ENCODE measurements at places on chromosomes 13 and 19.

DNA sequence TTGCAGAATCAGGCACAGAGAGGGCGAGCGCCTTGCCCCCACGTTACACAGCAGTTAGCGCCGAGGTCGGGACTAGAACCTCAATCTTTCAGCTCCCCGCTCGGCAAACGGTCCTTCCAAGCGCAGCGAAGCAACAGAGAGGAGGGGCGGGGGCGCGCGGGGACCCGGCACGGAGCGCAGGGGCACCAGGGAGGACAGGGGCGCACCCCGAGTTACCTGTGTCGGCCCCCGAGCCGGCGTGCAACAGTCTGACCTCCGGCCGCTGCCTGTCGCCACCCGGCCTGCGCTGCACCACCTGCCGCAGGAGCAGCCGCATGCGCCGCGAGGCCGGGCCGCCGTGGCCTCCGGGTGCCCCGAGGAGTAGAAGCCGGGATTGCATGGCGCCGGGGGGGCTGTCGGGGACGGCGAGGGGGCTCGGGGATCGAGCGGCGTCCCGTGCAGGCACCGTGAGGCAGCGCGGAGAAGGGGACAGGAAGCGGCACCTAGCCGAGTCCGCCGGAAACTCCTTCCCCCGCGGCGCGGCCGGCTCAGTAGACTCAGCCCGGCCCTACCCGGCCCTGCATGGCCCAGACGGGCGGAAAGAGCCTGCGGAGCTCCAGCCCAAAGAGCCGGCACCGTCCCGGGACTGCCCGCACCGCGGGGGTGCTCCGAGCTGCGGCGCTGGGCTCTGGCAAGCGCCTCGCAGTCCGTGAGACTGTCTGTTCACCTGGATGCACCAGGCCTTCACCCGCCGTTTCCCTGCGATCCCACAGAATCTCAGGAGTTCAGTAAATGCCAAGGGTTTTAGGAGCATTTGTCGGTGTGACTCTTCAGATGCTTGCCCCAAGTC, at the start of gene VWA8:
TSS of gene VWA8 (minus strand) at position 473 of the 829 bp plus-strand sequence. CDS start at position 379, 94 bp downstream.
- peak; percentile 89 for DNase-seq

GRCh38 chr19:58218899-58219298, 9.8 kb upstream of the ZNF544 start:
- peak; percentile 57 for DNase-seq

DNA sequence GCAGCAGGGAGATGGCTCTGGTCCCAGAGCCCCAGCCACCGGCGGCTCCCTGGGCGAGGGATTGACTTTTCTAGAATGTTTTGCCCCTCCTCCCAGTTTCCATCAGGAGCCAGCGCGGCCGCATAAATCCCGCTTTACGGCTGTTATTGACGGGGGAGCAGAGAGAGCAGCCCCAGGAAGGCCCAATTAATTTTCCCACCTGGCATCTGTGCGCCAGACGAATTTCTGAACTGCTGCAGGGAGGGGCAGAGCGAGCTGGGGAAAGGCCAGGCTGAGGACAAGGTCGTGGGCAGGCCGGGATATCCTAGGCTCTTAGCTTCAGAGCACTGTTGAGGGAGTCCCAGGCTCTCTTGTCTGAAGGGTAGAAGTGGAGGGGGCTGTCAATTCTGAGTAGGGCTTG, 24.7 kb downstream of the ZNRF4 start:
- DNase-seq = no peak

DNA sequence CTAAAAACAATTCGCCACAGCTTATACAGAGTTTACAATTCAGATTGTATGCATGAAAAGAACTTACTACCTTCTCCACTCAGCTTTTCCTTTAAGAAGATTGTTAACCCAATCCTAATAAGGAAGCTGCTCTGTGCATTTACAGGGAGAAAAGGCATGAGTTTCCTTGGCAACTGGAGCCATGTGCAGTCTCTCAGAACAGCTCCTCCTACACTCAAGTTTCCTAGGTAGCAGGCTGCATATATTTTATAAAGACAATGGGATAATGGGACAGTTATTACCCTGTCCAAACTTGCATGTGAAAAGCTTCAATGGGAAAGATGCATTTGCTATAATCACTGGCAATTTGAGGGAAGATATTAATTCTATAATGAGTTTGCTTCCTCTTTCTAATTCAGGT, 125.5 kb upstream of the TRPC4 start:
- no peak for DNase-seq

DNA sequence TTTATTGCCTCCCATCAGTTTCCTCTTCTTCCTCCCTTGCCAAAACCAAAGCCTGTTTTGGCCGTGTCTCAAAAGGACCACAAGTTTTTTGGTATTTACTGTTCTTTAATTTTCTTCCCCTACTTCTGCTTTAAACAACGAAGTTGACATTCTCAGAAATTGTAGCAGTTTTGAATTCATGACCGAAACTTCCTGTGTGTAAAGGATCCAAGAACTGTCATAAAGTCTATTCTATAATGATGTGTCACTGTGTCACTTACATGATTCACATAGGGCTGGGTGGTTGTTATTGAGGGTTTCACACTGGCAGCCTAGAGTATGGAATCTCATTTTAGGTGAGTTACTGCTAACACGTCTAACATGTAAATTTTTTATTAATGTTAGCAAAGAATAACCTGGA, 741.0 kb upstream of the KLHL1 start:
- no peak for DNase-seq

GRCh38 chr13:48216204-48216711, 16.7 kb upstream of the ITM2B start:
- DNase-seq = no peak

GRCh38 chr19:18657590-18658365, 20.9 kb downstream of the KLHL26 start:
- no peak for DNase-seq

GRCh38 chr19:17184371-17184841, 30.8 kb upstream of the USE1 start:
- peak; percentile 62 for DNase-seq

GRCh38 chr13:104694397-104694796, 1628.2 kb upstream of the SLC10A2 start:
- no peak for DNase-seq

- DNase-seq = no peak
Measured at GRCh38 chr13:114155320-114155719, 22.9 kb upstream of the RASA3 start.

GRCh38 chr13:93687261-93687660, 460.7 kb downstream of the GPC6 start:
- DNase-seq = no peak

DNA sequence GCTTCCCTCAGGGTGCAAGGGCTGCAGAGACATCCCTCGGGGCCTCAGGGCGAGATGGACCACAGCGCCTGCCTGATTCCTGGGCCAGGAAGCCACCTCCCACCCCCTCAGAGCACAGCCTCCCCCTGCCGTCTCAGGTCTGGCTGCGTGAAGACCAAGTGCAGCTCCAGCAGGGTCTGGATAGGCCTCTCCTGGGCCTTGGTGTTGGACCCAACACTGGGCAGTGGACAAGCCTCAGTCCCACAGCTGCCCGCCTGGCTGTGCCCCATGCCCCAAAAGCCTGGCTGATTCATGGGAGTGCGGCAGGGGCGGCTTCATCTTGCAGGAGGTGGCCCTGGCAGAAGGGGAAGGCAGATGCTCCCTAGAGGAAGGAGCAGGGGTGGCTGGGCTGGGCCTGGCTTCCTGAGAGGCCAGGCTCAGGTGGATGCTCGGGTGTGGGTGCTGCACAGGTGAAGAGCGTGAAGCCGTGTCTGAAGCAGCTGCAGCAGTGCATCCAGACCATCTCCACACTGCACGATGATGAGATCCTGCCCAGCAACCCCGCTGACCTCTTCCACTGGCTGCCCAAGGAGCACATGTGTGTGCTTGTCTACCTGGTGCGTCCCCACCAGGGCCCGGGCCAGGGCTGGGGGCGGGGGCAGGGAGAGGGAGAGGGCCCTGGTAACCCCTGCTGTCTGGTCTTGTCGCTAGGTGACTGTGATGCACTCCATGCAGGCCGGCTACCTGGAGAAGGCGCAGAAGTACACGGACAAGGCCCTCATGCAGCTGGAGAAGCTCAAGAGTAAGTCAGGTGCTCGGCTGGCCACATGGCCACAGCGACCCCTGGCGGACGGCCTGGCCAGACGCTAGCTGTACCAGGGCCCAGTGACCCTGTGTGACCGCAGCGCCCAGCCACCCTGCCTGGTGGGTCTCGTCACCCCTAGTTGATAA, 21.7 kb downstream of the MAU2 start:
- DNase-seq = no peak

DNA sequence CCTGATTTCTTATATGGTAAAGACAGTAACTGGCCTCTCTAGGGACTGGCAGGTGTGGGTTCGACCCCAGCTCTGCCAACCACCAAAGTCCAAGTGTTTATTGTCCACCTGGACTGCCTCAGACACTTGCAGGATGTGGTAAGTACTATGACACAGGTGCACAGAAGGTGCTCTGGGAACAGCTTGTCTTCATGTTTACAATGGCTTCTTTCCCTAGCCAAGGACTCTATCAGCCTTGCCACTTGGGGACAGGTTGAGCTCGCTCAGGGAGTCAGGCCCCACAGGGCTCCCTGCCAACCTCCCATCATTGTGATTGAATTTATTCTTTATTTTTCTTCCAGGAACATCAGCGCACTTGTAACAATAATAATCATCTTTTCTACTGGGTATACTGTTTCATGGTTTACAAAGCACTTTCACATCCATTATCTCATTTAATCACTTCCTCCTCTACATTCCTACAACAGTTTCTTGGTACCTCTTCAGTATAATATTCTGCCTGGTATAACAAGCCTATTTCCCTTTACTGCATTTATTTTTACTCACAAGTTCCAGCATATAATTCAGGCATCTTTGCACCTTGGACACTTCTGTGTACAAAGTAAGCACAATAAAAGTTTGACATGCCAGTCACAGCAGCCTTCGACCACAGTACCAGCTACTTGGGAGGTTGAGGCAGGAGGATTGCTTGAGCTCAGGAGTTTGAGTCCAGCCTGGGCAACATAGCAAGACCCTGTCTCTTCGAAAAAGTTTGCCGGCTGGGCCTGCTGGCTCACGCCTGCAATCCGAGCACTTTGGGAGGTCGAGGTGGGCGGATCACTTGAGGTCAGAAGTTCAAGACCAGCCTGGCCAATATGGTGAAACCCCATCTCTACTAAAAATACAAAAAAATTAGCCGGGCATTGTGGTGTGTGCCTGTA, 24.2 kb upstream of the GATAD2A start:
- DNase-seq = no peak

DNA sequence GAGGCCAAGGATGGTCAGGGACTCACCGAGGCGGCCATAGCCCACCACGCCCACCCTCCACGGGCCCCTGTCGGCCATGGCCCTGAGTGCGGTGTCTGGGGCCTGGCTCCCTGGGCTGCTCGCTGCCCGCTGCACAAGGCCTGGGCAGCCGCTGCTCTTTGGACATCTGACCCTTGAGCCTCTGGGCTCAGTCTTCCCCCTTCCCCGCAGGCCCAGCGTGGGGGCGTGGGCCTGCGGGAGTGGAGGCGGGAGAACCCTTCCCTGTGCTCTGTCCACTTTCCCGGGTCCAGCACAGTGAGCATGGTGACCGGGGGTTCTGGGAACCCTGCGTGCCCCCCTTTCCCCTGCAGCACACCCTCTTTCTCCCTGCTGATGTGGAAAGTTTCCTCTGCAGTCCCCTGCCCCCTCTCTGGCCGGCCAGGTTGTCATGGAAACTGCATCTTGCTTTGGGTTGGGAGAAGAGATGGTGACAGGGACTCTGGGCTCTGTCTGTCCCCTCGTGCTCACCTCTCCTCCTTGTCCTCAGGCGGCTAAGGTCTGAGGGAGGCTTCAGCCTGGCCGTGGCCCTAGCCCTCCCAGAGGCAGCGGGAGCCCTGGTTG, at the start of gene ASPDH:
TSS of gene ASPDH (minus strand) at position 168 of the 600 bp plus-strand sequence. CDS start at position 78, 90 bp downstream.
- no peak for DNase-seq

DNA sequence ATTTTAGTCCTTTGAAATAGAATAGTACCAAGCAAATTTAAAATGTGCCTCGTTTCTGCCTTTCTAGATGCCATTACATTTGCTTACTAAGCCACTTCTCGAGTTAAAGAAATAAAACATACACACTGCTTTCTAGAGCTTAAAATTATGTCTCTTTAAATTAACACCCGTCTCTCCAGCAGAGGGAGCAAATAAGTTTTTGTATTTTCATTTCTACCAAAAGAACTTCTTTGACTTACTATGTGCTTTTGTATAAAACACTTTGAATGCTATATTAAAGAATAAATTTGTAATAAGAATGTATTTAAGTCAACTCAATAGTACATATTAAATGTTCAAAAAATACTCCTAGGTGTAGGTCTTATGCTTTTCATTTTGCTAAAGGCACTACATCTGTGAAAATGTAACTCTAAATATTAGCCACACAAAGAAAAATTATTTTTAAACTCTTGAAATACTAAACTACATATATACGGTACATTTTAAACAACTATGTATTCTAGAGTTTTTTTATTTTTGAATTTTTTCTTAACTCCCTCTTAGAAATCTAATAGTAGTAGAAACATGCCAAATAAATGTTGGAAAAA, 269.3 kb upstream of the MIR17HG start:
- DNase-seq = no peak

- peak; percentile 95 for DNase-seq
Measured at GRCh38 chr19:13116282-13117175, at the start of gene TRMT1. Gene TRMT1, minus strand, starts transcription at chr19:13116740. Its CDS starts 341 bp downstream, at chr19:13116399.

DNA sequence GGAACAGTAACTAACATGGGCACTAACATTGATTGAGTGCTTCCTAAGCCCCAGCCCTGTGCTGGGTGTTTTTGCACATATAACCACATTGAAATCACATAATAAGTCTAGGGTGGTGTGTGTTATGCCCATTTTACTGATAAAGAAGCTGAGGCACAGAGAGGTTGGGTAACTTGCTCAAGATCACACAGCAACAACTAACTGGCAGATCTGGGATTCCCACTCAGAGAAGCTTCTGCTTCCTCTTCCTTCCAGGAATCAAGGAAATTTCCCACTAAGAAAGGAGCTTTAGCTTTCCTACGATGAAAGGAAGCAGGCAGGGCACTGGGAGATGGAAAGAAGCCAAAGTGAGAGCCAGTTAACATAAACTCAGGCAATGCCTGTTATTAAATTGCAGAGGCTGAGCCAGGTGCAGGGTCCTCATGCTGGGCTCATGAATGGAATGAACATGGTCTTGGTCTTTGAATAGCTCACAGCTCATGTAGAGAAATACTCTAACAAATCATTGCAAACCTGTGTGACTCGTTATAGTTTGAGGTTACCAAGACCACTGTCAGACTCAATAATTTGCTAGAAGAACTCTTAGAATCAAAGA, 10.1 kb downstream of the SSC5D start:
- DNase-seq = no peak

GRCh38 chr13:36883824-36884223, 36.2 kb downstream of the SMAD9 start:
- DNase-seq = no peak

DNA sequence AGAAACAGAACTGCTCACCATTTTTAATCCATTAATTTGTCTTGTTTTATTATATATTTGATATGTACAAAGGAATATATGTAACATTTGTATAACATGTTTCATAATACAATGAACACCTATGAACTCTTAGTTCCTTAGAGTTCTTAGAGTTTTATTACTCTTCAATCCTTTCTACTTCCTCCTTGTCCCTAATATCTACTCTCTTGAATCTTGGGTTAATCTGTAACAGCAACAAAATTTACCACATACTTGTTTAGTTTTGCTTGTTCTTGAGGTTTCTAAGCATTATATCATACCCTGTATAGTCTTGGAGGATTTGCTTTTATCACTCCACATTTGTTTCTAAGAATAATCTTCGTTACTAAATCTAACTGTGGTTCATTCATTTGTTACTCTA, 151.4 kb downstream of the PDS5B start:
- DNase-seq = no peak
